ENCODE measurements at places on chromosomes 13 and 19. TPM values are rescaled to one million over a fixed set of nuclear protein-coding genes. Genes with fewer than 3 reads are reported as not detected.

PEPD gene
- 141 TPM for total RNA-seq

DAZAP1 gene
- total RNA-seq: 42.4 TPM

CGB3 gene
- 1.1 TPM for total RNA-seq

PLIN4 gene
- total RNA-seq: 0.60 TPM

WDR88 gene
- total RNA-seq: not detected

DNA sequence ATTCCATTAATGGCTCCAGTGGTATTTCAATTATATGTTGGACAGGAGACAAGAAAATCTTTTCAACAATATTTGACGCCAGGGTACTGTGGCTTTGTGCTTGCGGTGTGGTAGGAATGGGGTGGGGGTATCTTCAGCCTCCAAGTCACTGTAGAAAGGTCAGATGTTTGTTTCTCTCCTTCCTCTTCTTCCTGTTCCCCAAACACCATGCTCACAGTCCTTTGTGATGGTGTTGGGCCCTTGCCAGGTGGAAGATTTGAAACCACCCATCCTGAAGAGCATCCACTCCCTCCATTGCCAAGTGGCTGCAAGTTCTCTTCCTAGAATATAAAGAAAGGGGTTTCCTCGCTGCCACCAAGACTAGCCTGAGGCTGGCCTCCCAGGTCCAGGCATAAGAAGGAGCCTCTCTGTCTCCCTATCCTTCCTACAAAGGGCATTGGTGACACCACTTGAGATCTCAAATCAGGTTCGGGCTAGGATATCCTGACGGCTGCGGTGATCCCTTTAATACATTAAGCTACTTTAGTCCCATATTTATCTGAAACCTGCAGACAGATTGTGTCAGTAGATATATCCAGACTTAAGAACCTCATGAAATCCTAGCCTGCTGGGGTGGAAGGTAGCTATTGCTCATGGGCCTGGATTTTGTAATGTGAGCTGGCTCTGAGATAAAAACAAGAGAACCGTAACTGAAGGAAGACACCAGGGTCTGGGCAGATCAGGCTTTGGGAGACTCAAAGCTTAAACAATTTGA, 64.3 kb upstream of the SIAH3 start:
- DNase-seq: no peak

DNA sequence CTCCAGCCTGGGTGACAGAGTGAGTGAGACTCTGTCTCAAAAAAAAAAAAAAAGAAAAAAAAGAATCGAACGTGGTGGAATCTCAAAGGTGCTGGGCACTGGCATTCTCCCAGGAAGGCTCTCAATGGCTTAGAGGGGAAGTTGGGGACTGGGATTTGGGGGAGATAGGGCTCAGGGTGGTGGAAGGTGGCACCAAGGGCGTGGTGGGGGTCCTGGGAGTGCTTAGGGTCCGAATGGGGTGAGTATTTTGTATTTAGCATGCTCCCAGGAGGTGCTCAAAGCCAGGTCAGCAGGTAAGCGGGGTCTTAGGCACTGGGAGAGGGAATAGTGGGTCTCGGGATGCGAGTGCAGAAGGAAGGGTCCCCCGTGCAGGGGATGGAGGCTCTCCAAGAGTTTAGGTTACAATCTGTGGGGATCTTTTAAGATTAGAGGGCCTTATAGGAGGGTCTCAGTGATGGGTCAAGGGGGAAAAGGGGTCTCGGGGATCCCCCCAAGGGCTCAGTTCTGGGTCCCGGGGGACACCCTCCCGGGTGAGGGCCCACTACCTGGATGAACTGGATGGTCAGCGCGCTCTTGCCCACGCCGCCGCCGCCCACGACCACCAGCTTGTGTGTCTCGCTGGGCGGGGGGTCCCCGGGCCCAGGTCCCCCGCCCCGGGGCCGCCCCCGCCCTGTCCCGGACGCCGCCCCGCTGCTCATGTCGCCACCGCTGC, 386 bp downstream of the RRAS start:
- DNase-seq: no peak

DNA sequence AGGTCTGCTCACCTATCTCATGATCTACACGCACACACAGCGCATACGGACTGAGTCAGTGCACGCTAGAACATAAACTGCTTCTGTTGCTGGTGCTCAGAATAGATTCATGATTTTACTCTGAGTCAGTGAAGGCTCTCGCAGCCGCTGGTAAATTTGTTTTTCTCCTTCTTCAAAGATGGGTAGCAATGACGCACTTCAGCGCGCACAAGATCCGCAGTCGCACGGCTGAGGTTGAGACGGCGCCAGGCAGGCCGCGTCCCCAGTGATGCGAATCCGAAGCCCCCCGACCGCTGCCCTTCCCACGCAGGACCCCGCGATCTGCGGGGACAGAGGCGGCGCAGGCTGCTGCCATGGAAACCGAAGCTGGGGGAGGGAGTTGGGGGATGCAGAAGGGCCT, 103.7 kb upstream of the USP29 start:
- no peak for DNase-seq

GRCh38 chr13:21040120-21040826, 21.1 kb downstream of the LATS2 start:
- DNase-seq: no peak

DNA sequence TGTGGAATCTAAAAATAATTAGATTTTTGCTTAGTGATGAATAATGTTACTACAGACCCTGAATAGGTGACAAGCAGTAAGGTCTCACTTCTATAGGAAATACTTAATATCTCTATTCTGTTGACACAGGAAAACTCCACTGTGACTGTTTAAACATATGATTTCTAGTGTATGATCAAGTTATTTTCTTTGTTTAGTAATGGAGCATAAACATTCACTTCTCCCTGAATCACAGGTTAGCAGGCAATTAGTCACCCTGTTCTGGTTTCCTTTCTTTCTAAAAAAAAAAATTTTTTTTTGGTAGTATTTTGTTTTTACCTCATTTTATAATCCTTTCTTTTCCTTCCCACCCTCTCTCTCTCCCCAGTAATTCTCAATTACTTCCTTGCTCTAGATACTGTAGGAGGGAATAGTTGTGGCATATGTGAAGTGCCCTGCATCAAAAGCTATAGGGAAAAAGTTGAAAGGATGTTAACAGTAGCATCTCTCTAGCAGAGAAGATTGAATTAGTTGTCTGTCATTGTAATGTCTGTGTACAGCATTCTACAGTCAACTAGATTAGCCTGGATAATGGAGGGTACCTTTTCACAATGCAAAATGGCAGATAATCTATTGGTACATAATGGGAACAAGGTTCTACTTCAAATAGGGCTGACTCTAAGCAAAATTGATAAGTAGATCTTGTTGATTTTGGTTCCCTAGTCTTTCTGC, 3.5 kb downstream of the HS6ST3 start:
- DNase-seq: no peak

DNA sequence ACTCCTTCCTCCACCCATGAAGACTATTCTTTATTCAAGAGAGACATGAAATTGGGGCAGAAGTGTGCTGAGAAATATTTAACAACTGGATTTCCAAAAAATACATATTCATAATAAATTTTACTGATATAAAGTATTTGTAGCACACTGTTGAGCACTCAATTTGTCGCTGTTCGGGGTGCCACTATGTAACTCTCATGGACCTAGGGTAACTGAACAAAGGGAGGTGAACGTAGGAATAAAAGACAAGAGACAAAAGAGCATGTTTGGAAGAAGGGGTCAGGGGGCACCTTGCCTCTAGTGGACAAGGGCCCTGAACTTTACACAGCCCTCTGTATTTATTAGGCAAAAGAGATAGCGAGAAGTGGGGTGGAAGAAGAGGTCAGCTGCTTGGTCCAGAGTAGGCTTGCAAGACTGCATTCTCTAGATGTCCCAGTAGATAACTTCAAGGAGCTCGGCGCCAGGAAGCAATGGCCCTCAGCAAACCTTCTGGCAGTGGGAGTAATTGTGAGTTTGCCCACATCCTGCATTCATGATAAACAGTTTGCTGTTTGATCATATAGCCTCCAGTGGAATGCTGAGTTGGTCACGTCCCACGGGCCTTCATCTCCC, 4.5 kb upstream of the ZNF175 start:
- no peak for DNase-seq

DNA sequence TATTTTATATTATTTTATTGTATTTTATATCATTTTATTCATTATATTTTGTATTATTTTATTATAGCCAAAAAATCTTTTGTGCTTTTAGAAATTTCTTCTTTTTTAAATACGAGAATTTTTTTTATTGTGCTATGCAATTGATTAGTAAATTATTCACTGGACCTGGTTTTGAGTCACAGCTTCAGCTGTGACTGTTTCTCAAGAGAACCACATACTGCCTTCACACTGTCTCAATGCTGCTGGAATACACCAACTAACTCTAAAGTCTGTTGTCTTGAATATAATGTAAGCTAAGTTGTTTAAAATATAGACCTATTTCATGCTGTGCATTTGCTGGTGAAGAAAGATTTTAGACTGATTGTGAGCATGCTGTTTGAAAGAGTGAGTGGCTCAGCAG, 423.6 kb downstream of the NDFIP2 start:
- no peak for DNase-seq

- no peak for DNase-seq
Measured at GRCh38 chr13:46154136-46154801, 27.7 kb downstream of the LCP1 start.

GRCh38 chr19:39558624-39559117, 18.7 kb upstream of the EID2 start:
- DNase-seq: no peak

DNA sequence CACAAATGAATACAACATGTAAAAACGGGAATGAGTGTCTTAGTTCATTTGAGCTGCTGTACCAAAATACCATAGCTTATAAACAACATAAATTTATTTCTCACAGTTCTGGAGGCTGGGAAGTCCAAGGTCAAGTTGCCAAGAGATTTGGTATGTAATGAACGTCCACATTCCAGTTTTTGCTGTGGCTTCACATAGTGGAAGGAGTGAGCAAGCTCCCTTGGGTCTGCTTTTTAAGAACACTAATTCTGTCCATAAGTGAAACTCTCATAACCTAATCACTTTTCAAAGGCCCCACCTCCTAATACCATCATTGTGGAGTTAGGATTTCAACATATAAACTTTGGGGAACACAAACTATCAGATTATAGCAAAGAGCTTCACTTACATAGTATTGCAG, 1189.6 kb downstream of the PCDH9 start:
- DNase-seq: no peak

Data from hepatocyte (in vitro differentiated cells).